Smooth muscle cell of the pulmonary artery (primary cell): ENCODE measurements at places on chromosomes 7 and 10. TPM values are rescaled to one million over a fixed set of nuclear protein-coding genes. Genes with fewer than 3 reads are reported as not detected.

Gene GPR141
- total RNA-seq = not detected in 2 replicates

Gene NME8
- total RNA-seq = not detected in 2 replicates

Gene HOXA4
- total RNA-seq = 0.59 and 2.0 TPM in 2 replicates

Gene CAV1
- total RNA-seq = 405 and 784 TPM in 2 replicates

Gene INTS15
- 6.9 and 10.1 TPM in 2 replicates for total RNA-seq

Gene TLL2
- total RNA-seq = 0.13 and 0.23 TPM in 2 replicates

Gene PRSS37
- total RNA-seq = not detected in 2 replicates

Gene CEP55
- 5.5 and 12.3 TPM in 2 replicates for total RNA-seq

Gene ABLIM1
- total RNA-seq = 5.8 and 17.1 TPM in 2 replicates
